ENCODE measurements at places on chromosomes 1 and 21.

GRCh38 chr1:208538587-208538986, 294.4 kb upstream of the PLXNA2 start:
- DNase-seq, result no peak

- DNase-seq, result no peak
Observed at GRCh38 chr1:99173900-99174299, 90.4 kb upstream of the PLPPR4 start.

DNA sequence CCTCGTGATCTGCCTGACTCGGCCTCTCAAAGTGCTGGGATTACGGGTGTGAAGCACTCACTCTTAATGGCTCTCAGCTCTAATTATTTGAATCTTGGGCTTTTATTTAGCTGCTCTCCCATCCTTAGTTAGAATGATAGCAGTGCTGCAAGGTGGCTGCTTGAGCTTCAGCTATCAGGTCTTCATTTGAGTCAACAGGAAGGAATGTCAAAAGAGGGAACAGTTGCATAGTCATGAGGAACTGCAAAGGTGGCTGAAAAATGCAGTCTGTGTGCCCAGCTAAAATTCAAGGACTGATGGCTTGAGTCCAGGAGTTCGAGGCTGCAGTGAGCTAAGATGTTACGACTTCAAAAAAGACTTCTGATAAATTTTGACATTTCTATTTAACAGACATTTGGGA, 55.6 kb downstream of the UCK2 start:
- DNase-seq, result no peak

GRCh38 chr1:24535021-24535424, 20.9 kb upstream of the NCMAP start:
- peak; percentile 66 for DNase-seq

GRCh38 chr1:227910511-227911153, 37.1 kb downstream of the WNT9A start:
- DNase-seq, result no peak

DNA sequence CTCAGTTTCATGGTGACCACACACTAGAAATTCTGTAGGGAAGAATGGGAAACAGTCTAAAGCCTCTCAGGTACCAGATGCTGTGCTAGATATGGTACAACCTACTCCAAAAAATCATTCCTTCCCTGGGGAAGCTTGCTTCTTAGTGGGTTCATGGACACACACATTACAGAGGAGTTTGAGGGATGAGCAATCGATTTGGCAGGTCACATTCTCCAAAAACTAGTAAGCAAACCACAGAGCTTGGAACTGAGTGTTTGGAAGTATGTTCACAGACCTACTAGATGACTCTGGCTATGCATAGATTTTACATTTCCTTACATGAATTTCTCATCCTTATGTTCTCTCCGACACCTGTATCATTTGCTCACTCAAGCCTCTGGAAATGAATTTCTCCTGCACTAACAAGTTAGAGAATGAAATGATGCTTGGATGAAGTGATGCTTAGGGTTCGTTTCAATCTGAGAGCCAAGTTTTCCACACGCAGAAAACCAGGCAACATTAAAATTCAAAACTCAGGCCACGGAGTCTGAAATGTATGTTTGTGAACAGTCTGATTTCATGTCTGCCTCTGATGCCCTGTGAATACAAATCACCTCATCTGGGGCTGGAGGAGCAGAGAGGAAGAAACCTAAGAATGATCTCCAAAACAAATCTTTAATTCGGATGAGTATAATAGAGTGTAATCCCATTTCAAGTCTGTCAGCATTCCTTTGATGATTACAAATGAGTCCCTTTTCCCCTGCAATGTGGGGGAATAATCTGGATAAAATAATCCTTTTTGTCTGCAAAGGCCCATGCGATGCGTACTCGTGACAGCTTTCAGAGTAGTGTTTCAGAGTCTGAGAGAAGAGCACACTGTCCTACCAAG, 11.0 kb downstream of the EVA1C start:
- DNase-seq, result no peak

DNA sequence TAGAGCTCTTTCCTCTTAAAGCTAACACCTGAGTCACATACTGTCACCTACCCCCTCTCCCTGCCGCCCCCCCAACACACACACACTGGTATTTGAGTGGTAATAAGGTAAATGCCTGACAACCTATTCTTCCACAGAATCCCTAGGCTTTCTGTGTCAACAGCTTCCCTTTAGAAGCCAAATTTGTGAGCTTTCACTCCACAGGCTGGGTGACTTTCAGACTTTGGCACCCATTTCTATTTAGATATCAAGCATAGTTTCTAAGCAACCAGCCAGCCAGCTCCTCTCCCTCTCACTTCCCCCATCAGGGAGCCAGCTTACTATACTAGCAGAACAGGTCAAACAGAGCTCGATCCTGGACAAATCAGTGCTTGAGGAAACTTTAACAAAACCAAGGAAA, 3.2 kb upstream of the C1orf74 start:
- DNase-seq, result no peak

GRCh38 chr1:93612510-93612909, 69.1 kb downstream of the BCAR3 start:
- no peak for DNase-seq
